ENCODE measurements at places on chromosomes 11 and 22. TPM values are rescaled to one million over a fixed set of nuclear protein-coding genes. Genes with fewer than 3 reads are reported as not detected.

The TYR gene
- not detected for total RNA-seq

The AP2A2 gene
- total RNA-seq, result 20.0 TPM

The GP1BB gene
- total RNA-seq, result not detected

The SAA4 gene
- total RNA-seq, result not detected

The OPCML gene
- not detected for total RNA-seq

The MFRP gene
- not detected for total RNA-seq

The TBX1 gene
- not detected for total RNA-seq

The OR52H1 gene
- total RNA-seq, result not detected

The SPTBN2 gene
- 72.0 TPM for total RNA-seq

The CYB5R2 gene
- total RNA-seq, result not detected

The MMP7 gene
- total RNA-seq, result not detected

The USP2 gene
- total RNA-seq, result 15.4 TPM

The LRRC4C gene
- not detected for total RNA-seq

The GLYAT gene
- total RNA-seq, result not detected

The P2RX6 gene
- 2.0 TPM for total RNA-seq

The MYOD1 gene
- total RNA-seq, result not detected

The FOLR1 gene
- total RNA-seq, result not detected

The GSTP1 gene
- total RNA-seq, result 1,200 TPM

The PARVG gene
- 6.3 TPM for total RNA-seq

The RAG2 gene
- total RNA-seq, result not detected

The MPPED2 gene
- not detected for total RNA-seq

The RTCB gene
- total RNA-seq, result 63.4 TPM

The IGSF22 gene
- total RNA-seq, result not detected
